ENCODE measurements at places on chromosomes 3 and 15.
A peak's percentile ranks its signal among the peaks of the same experiment; 100 is the strongest.

DNA sequence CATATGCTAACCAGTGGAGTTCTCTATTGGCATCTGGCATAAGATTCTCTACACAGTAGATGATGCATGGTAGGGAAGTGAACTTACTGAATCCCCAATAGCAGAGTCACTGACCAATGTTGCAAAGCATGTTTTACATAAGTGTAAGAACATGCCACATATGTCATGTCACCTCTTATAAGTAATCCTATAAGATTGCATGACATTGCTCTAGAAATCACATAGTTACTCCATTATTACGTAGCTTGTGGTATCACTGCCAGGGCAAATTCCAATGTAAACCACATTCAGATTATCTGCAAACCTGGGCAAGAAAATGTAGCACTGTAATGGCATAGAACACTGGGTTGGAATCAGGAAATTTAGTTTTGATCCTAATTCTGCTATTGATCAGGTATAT is 198.2 kb upstream of the UMPS start:
- DNase-seq: no peak

- DNase-seq: peak; percentile 61
Observed at GRCh38 chr3:196968233-196969133, at the start of gene PIGZ. TSS of gene PIGZ (minus strand) at chr3:196968833. CDS start at chr3:196952031, 16,802 bp downstream.

DNA sequence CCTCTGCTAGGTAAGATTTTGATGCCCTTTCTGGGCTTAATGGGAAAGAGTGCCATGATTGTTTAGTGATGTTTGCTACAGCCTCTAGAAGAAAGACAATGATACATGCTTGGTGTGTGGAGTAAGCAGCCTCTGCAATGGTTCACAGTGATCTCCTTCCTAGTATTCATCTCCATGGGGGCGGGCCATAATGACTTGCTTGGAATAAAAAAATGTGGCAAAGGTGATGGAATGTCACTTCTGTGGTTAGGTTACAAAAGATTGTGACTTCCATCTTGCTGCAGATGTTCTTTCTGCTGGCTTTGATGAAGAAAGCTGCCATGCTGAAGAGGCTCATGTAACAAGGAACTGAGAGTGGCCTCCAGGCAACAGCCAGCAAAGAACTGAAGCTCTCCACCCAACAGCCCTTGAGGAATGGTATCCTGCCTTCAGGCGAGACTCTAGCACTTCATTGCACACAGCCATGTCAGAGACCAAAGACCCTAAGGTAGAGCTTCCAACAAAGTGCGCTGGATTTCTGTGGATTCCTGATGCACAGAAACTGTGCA is 139.1 kb upstream of the LRIG1 start:
- no peak for DNase-seq

DNA sequence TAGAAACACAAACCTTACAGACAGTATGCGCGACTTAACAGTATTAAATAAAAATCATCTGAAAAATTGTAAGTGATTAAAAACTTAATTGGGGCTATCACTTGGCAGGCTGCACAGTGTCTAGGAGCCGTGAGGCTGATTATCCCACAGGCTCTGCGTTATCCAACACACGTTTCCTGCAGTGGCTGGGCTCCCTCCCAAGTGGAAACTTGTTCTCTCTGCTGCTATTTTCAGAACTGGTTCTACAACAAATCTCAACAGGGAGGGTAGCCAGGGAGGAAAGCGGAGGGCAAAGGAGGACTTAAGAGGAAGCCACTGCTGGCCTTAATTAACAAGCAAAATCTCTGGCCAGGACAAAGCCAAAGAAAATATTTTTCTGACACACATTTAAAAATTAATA is 555.2 kb downstream of the MAGI1 start:
- DNase-seq: no peak

GRCh38 chr3:134955874-134956273 is 160.8 kb downstream of the EPHB1 start:
- DNase-seq: no peak

DNA sequence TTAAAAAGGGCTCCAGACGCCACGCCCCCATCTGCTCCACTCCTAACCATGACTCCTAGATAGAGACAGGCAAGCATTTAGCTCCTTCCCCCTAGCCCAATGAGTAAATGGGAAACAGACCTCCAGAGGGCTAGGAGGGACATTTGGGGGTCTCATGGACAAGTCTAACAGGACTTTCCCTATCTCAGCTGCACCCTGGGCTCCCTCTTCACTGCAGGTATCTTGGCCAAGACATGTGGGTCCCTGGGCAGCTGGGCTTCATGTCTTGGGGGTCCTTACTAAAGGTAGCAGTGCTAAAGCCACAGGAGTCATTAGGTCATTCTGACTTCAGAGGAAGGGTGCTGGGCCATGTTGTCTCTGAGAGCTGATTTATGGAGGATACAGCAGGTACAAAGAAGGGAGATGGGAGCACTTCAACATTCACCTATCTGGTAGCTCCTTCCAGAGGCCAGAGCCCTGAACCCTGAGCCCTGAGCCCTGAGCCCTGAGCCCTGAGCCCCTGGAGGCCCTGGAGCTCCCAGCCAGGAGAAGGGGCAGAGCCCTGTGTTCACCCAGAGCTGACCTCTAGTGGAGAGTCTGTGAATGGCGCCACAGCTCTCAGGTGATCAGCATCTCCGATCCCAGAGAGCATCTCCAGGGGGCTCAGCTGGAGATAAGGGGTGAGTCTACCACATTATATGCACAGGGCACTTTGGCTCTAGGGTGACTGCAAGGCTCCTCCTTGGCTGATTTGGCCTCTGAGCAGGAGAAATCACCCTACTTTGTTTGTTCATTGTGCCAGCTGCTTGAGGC is 40.1 kb upstream of the EPHB1 start:
- DNase-seq: peak; percentile 28
